ENCODE measurements at places on chromosomes 12 and 14.

DNA sequence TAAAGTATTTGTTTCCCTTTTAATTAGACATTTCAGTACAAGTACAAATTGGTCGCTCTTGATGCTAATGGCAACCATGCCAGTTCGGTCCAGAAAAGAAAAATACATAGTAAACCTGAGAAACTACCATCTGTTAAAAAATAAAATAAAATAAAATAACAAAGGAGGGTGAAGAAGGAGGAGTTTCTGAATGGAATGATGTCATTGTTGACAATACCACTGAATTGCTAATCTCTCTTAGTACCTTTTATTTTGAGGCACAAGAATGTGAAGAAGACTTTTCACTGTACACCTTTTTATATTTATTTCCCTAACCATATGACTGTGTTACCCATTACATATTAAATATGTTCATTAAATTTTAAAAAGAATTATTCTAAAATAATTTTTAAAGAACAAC is 19.5 kb downstream of the SPX start:
- DNase-seq: no peak

GRCh38 chr12:1592444-1593173 is 1.8 kb downstream of the FBXL14 start:
- DNase-seq: no peak

DNA sequence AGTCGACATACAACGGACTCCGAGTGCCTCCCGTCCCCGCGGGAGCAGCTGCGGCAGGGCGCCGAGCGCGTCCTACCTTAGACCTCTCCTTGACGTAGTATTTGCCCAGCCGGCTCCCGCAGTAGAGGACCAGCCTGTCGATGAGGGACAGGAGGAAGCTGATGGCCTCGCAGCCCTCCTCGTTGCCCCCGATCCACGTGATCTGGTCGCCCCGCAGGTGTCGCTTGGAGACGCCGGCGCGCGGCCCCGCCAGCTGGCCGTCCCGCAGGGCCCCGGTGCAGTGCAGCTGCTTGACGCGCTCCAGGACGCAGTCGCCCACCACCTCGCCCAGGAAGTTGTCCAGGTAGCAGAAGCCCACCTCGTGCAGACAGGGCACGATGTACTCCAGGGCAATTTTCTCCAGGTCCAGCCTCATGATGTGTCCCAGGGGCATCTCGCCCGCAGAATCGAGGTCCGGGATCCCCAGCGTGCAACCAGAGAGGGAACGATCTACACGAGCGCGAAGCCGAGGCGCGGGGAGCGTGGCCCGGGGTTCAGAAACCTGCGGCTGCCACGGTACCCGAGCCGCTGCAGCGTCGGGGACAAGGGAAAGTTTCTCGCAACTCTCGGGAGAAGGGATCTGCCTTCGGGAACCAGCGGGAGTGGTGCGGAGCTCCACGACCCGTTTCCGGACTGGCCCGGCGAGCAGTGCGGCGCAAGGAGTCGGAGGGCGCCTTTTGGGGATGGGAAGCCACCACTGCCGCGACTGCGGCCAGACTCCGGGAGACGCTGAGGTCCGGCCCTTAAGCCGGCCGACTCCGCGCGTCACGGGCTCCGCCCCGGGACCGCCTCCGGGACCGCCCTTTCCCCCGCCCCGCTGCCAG is at the start of gene EGLN3:
Gene EGLN3 (minus strand): TSS at position 755 of the 863 bp plus-strand sequence. CDS start 322 bp downstream, at position 433.
- peak; percentile 38 for DNase-seq

- DNase-seq: no peak
Observed at GRCh38 chr12:115638733-115639647, 638.5 kb downstream of the MED13L start.

DNA sequence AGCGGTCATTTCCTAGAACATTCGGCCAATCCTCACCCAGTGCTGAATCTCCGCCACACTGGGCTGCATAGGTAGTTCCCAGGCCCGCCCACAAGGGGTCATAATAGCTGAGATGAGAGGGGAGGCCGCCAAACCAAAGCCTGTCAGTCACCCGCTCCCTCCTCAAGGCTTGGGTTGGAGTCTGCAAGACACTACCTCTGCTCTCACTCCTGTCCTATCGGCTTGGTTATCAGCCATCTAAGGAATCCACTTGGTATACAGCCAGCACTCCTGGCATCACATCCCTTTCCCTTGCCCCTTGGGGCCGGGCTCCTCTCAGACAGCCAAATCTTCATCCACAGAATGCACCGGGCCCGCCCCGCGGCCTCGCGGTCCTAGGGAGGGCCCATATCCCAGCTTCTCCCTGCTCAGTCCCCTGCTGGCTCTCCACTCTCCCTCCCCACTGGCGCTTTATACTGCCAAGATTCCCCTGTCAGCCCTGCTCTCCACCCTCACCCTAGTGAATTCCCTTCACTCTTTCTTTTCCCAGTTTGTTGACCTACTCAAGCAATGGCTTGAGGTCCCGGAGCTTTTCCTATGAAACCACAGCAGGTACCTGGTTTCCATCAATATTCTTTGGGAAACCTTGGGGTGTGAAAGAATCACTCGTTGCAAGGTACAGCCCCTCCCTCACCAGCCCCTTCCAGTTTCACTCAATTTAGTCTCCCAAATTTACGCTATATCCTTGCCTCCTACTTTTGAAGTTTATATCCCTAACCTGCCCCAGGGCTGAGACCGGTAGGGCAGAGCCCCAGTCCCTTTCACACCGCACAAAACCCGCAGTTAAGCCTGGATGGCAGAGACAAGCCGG is 1.4 kb downstream of the IFFO1 start:
- no peak for DNase-seq

- no peak for DNase-seq
Observed at GRCh38 chr12:70042675-70043074, 200.6 kb upstream of the CNOT2 start.

GRCh38 chr14:30243805-30244204 is 315.2 kb upstream of the G2E3 start:
- no peak for DNase-seq

- no peak for DNase-seq
Observed at GRCh38 chr14:68652433-68652690, 140.5 kb downstream of the ZFP36L1 start.

- no peak for DNase-seq
Observed at GRCh38 chr12:48350249-48351021, at the start of gene ZNF641. Gene ZNF641 (minus strand): TSS chr12:48350919. CDS start chr12:48348090, 2,829 bp downstream.

- no peak for DNase-seq
Observed at GRCh38 chr12:109927622-109928021, 27.5 kb downstream of the TCHP start.

DNA sequence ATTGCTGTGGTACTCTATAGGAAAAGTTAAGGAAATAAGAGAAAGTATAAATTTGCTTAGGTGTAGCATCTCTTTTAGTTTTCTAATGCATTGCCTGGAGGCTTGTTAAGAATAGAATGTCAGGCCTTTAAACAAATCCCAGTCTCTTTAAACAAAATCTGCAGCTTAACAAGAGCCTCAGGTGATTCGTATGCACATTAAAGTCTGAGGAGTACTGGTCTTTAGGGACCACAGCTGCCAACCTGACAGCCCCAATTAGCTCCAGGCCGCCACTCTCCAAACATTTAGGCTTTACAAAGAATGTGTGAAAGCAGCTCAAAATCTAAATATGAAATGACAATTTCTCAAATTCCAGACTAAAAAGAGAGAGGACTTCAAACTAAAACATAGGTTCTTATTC is 35.7 kb downstream of the PAWR start:
- no peak for DNase-seq

DNA sequence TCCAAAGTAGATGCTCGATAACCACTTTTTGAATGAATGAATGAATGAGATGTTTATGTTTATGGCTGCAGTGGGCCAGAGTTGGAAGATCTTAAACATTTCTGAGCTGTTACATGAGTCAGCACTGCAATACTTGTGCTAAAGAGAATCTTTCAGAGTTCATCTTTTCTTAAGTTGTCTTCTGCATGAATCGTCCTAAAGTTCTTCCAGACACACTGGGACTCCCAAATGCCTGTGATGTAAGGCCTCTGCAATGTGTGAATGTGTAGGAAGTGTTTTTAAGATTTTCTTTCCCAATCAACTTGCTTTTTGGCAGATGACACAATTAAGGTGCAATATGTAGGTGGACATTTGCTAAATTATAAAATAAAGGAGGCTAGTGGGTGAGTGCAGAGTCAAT is 50.3 kb upstream of the TRIM9 start:
- no peak for DNase-seq

DNA sequence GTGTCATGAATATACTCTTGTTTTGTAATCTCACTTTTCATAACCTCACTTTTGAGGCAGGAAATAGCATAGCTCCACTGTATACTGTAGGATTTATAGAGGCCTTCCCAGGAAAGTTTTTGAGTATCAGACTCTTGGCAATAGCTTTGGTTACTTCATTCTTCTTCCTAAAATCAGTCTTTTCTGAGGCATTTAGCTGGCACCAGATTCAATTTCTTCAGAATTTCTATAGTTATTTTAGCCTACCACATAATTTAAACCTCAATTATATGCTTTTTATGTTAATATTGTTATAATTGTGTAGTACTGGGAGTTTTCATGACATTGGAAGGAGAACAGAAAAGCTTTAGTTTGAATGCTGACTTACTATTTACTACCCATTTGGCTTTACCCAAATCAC is 322.3 kb upstream of the FAR2 start:
- DNase-seq: no peak

- no peak for DNase-seq
Observed at GRCh38 chr14:75092698-75093097, 23.3 kb downstream of the ZC2HC1C start.

DNA sequence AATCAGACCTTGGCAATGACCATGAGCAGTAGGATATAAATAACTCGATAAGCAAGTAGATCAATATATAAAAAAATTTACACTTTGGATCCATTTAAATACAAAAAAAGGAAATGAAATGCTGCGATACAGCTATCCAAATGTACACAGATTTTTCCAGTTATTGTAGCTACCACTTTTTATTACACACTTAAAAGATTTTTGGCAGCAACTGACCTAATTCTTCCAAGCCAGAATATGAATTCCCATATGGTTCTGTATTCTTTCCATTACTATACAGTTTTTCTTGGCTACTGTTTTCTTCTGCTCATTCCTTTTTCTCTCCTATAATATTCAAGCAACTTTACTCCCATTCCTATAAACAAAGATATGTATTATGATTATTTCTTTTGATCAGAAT is 52.2 kb downstream of the TMTC1 start:
- no peak for DNase-seq

DNA sequence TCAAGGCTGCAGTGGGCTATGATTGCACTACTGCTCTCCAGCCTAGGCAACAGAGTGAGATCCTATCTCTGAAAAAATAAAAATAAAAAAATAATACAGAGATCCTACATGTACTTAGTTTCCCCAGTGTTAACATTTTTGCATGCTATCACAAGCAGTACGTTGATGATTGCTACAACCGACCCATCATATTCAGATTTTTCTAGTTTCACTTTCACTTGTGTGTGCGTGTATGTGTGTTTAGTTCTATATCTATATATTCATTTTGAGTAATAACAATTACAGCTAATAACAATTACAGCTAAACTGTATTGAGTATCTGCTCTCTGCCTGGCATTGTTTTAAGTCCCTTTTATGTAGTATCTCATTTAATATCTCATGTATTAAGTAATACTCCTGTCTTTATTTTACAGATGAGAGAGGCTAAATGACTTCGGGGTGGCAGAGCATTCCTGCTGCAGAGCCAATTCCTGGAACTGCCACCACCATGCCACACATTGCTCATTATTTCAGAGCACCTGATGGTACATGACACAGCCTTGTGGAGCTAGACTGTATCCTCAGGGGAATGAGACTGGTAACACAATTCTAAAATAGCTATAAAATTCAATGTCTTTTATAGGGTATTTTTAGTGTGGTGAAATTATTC is 153.1 kb downstream of the BCAT1 start:
- no peak for DNase-seq

- DNase-seq: no peak
Observed at GRCh38 chr14:44448951-44449358, 58.1 kb downstream of the FSCB start.

DNA sequence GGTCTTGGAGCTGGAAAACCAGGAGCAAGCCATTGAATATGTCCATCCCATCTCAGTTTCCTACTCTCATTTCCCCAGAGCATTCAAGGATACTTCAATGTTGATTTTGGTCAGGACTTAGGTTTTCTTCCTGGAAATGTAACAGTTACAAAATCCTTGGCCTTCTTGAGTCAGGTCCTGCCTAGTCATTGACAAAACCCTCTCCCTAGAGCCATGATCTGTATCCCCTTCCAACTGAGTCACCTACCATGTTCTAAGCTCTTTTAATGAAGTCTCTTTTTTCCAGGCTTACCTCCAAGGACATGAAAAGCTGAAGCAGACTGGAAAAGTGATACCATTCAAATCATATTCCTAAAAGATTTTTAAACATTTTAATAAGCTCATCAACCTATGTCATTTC is 549.2 kb downstream of the GALC start:
- DNase-seq: no peak

DNA sequence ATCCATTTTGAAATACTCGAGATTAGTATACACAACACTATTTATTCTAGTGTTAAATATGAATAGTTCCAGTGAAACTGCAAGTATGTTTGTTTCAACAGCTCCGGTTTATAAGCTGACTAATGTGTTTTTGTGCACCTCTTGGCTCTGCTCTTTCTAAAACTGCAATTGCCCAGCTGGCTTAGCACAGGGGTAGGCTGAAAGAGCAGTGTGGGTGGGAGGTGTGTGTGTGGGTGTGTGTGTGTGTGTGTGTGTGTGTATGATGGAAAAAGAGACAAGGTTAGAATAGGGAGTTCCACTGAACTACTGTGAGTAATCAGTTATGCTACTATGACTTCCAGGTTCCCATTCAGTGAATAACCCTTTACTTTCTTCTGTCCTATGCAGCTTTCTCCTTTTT is 37.8 kb upstream of the DDHD1 start:
- no peak for DNase-seq

GRCh38 chr12:52127683-52128450 is 48.4 kb downstream of the SMIM41 start:
- DNase-seq: no peak

- DNase-seq: no peak
Observed at GRCh38 chr12:89993632-89994031, 285.0 kb upstream of the ATP2B1 start.

GRCh38 chr14:48748151-48748675 is 838.0 kb downstream of the RPS29 start:
- no peak for DNase-seq

GRCh38 chr12:78194448-78194847 is 363.8 kb downstream of the NAV3 start:
- no peak for DNase-seq

DNA sequence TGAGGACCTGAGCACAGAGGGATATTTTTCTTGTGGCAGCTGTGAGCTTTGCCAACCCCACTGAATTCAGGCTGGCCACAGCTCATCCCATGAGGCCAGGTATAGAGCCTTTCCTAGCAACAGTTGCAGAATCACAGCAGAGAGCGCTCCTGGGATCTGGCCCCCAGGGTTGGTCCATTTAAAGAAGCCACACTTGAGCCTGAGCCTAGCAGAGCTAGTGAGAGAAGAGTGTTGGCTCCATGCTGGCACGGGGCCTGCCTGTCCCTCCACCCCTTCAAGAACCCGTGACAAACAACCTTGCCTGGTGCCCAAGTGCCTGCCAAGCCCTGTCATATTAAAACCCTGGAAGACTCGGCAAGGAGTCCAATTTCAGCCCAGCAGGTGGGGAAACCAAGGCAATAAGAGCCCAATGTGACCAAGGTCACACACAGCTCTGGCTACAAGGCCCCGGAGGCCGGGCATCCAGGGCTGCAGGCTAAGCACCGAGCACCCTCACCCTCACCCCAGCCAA is 91.6 kb downstream of the LRRC74A start:
- peak; percentile 43 for DNase-seq
